ENCODE measurements at places on chromosomes 16 and 17. TPM values are rescaled to one million over a fixed set of nuclear protein-coding genes. Genes with fewer than 3 reads are reported as not detected.

The CD79B gene
- 31.0 TPM for total RNA-seq

The KCNJ2 gene
- not detected for total RNA-seq

The PRSS21 gene
- total RNA-seq = 2.4 TPM

The TNFRSF13B gene
- total RNA-seq = not detected

- DNase-seq = no peak
These were observed 239.2 kb upstream of the GSE1 start for GRCh38 chr16:85373741-85374570.

GRCh38 chr17:62705156-62705777, 77.8 kb downstream of the MRC2 start:
- DNase-seq = no peak

DNA sequence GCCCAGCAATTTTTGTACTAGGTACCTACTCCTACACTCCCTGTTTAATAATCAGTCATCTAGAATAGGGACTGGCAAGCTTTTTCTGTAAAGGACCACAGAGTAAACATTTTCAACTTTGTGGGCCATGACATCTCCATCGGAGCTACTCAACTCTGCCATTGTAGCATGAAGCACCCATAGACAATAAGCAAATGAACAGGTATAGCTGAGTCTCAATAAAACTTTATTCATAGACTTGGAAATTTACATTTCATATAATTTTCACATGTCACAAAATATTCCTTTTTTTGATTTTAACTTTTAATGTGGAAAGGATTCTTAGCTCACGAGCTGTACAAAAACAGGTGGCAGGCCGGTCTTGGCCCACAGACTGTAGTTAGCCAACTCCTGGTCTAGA, 345.8 kb downstream of the SOX9 start:
- DNase-seq = no peak

DNA sequence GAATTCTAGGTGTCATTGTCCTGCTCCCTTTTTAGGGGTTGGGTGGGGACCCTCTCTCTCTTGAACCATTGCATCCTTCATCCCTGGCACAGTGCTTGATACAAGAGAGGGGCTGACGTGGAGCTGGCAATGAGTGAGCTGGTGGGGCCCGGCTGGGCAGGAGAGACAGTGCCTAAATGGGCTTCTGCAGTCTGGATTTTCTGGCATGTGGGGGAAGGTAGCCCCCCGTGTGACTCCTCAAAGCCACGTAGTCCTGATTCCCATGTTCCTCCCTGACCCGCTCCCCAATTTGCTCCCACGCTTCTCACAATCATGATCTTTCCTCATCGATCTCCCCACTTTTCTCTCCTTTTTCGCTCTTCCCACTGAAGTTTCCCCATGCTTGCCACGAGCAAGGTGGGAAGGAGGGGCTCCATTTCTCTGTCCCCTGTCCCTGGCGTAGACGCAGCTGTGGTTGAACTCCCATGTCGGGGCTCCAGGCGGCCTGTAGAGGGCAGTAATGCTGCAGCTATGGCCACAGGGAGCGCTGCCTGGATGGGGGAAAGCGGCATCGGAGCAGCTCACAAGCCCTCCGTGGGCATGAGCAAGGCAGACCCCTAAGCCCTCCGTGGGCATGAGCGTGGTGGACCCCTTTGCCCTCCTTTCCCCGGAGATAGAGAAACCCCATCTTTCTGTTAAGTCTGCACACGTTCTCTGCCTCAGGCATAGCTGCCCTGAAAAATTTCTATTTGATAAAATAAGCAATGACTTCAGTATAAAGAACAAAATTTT, 47.5 kb downstream of the HAPSTR1 start:
- peak; percentile 78 for DNase-seq

GRCh38 chr17:61338874-61339478, 60.7 kb upstream of the TBX2 start:
- no peak for DNase-seq

DNA sequence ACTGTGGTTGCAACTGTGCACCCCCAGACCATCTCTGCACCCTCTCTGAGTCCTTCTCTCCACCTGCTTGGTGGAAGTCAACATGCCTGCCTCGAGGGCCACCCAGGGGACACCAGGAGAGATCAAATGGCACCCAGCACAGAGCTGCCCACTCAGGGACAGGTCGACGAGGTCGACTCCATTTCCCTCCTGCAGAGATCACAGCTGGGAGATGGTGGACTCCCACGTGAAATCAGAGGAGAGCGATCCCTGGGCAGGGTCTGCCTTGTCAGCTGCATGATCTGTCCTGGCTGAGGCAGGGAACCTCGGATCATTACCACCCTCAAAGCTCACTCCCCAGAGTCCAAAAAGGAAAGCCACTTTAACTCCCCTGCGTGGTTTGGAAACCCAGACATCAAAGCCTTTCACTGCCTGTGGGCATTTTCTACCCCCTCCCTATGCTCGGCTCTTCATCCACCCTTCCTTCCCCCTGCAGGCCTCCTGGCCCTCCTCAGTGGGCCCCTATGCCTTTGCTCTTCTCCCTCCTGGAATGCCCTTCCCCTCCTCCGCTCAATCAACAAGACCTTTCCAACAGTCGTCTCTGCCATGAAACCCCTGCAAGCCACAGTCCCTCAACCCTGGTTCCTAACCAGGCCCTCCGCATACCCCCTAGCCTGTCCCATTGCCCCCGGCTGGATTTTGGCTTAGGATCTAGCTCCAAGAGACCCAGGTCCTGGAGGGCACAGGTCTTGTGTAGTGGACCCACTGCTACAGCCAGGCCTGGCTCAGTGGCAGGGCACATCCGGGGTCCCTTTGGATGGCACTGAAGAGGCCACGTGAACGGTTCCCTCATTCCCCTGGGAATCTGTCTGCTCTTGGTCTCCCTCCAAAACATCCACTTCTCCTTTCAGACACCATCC, 103.8 kb upstream of the RPL38 start:
- no peak for DNase-seq

DNA sequence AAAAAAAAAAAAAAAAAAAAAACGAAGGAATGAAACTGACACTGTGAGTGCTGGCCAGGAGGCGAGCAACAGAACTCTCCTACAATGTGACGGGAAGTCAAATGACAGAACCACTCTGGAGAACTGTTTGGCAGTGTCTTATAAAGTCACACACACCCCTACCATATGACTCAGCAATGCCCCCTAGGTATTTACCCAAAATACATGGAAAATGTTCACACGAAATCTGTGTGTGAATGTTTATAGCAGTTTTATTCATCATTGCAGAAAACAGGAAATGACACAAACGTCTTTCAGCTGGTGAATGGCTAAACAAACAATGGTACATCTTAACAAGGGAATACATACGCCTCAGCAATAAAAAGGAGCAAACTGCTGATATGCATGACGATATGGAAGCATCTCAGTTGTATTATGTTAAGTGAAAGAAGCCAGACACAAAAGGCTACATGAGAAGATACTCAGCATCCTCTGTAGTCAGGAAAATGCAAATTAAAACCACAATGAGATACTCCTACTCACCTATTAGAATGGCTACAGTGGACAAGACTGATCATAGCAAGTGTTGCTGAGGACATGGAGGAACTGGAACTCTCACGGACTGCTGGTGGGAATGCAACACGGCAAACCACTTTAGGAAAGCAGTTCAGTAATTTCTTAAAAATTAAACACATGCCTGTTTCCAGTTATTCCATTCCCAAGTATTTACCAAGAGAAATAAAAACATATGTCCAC, 74.7 kb downstream of the TBC1D16 start:
- DNase-seq = no peak

GRCh38 chr17:50800196-50800700, 32.9 kb upstream of the ANKRD40CL start:
- no peak for DNase-seq

- DNase-seq = no peak
These were observed 13.2 kb upstream of the MPRIP start for GRCh38 chr17:17028878-17029535.

DNA sequence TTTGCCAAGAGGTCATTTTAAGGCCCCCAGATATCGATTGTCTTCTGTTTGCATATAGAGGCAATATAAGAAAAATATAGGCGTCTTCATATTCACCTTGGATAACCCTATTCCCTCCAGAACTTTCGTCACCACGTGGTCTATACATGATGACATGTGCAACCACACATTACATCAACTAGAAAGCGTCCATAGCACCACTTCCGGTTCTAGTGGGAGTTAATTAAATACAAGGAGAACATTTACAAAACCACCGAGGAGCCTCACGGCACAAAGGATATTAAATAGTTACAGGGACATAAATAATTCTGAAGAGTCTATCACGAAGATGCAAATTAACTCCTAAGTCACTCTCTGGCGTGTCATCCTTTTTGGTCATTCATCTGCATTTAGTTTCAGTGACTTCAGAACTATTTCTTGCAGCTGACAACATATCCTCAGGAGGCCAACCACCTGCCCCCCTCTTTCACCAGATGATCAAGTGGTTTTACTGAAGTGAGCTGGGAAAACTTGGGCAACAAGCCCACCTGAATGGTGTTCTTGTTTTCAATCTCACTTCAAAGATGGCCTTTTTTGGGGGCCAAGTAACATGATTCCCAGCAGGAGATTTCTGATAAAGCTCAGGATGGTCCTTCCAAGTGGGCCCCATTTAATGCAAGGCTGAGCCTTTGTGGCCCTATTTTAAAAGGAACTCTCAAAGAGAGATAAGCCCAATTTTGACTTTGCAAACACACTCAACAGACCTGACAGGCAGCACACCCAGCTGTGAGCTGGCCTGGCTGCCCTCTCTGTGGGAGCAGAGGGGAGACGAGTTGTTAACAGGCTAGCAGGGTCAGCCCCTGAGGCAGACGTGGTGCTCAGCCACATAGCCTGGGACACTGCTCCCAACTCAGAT, 15.3 kb downstream of the CMTM3 start:
- no peak for DNase-seq

GRCh38 chr17:29444589-29444988, 54.4 kb downstream of the TAOK1 start:
- no peak for DNase-seq

DNA sequence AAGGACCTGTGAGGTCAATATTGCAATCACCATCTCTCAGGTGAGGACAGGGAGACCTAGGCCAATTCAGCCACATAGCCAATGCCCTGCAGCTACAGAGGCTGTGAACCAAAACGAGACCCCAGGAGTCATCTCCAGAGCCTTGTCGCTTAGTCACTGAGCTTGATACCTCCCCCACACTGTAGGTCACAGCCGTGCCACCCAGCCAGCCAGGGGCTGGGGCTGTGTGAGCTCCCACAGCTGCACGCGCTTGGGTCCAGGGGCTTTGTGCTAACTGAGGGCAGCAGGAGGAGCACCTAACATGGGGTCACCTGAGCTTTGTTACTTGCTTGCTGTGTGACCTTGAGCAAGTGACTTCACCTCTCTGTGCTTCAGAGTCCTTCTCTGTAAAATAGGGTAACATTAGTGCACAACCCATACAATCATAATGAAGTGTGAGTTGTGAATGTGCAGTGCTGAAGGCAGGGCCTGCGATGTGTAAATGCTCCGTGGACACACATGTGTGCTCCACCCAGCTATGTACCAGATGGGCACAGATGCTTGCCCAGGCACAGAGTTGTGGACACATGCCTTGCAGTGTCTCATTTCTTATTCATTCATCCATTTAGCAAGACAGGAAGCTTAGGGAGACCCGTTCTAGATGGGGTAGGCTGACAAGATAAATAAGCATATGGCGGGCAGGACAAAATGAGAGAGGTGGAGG, 25.9 kb downstream of the SBK1 start:
- DNase-seq = peak; percentile 18

GRCh38 chr17:41728056-41728455, 6.4 kb downstream of the HAP1 start:
- DNase-seq = no peak

DNA sequence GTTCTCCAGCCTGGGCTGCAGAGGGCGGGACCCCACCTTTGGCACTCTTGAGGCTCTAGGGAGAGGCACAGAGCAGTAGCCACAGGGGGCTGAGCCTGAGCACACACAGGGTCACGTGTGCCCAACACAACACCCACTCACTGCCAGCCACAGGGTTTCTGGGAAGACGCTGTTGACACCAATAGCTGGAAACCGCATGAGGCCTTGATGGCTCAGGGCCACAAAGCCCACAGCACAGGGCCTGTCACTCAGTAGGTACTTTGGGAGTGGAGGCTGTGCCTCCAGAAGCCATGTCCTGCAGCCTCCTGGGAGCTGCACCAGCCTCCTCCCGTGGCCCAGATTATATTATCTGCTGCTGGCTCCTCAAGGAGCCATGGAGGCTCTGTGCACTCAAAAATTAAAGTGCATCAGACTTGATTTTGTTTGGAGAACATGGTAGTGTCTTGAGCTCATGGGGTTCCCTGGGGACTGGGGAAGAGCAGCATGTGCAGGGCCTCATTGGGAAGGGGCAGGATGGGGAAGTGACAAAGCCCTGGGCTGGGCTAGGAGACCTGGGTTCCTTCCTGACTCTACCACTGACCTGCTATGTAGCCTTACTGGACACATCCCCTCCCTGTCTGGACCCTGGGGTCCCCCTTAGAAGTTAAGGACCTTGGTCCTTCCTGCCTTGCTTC, 12.5 kb upstream of the SREBF1 start:
- DNase-seq = peak; percentile 96

DNA sequence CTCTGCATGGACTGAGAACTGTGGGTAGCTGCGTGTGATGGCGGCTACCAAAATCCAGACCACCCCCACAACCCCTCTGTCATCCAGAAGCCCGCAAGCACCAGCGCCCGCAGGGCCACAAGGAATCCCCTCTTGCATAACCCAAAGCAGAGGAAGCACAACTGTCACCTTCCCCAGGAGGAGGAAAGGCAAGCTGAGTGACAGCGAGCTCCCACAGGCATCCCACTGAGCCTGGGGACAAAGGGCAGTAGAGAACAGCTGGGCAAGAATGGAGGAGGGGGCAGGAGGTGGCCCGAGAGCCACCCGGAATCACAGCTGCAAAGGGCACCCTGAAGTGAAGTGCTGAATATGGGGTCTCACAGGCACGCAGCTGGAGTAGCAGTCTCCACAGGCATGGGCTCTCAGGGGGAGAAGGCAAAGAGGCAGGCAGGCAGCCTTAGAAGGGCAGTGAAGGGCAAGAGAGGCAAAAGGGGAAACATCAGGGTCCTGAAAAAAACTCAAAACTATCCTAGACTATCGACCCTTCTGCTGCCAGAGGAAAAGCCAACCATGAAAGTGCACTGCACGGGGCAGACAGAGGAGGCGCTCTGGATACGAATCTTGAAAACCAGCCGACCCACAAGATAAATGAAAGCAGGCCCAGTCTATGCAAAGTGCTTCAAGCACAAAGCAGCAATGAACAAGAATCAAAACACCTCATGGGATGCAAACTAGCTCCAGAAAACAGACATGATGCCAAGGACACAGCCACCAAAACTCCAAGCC, 17.1 kb downstream of the USP36 start:
- no peak for DNase-seq

GRCh38 chr17:54932711-54933110, 32.1 kb downstream of the TOM1L1 start:
- no peak for DNase-seq

DNA sequence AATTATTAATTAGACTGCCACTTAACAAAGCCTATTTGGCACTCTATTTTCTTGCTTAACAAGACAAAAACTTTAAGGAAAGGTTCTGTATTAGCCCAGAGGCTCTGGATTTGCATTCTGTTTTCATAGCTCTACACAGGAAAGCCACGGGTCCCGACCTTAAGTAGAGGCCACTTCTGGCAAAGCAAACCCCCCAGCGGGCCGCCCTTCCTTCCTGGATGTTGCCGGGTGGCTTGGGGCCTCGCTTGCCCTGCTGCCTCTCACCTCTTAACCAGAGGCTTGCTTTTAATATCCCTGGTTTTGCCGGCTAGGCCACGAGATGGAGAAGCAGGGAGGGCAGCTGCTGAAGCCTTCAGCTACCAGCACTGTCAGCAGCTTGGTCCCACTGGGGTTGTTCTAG, 4.4 kb downstream of the RTN4RL1 start:
- no peak for DNase-seq

GRCh38 chr16:49460786-49461470, 87.3 kb downstream of the C16orf78 start:
- no peak for DNase-seq

Data from activated T-cell treated with anti-CD3 and anti-CD28 coated beads, Interleukin-2, amount 50 U/mL, for 72 hours (primary cell).